Peyer's patch (tissue), 4 donors: ENCODE measurements at places on chromosomes 5 and 9.
A peak's percentile ranks its signal among the peaks of the same experiment; 100 is the strongest.

- no peaks in the 10 kb centered on the region for H3K27me3 ChIP-seq
- no peaks in the 10 kb centered on the region for H3K36me3 ChIP-seq
- H3K4me3 ChIP-seq: no peak overlapping the region
- DNase-seq: peak; percentile 13
- H3K4me1 ChIP-seq: peaks cover 3% of the 10 kb centered on the region
- no peak overlapping the region for H3K27ac ChIP-seq
These were observed 41.6 kb upstream of the EXOC3 start for GRCh38 chr5:401146-402034.

DNA sequence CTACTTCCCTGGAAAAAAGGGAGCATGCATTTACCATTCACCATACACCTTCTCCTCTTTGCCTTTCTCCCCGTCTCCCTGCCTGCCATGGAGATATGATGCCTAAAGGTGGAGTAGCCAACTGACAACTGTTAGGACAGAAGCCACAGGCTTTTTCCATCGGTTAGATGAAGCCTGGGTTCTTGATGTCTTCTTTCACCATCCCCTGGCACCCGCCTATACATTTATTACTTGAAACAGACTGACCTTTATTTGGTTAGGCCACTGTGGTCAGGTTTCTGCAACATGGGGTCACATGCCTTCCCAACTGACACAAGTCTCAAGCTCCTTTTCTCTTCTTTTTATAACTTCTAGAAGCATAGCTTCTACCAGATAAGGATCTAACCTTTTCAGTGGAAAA, 7.1 kb downstream of the LCP2 start:
- no peak for DNase-seq
- peak overlapping the region; percentile 70 for H3K27ac ChIP-seq
- no peak overlapping the region for H3K4me3 ChIP-seq

- H3K27ac ChIP-seq: no peak overlapping the region
- no peaks in the 10 kb centered on the region for H3K4me1 ChIP-seq
- H3K4me3 ChIP-seq: no peak overlapping the region
These were observed 15.0 kb upstream of the PFDN1 start for GRCh38 chr5:140317859-140318258.

GRCh38 chr5:128038643-128039042, 44.9 kb upstream of the SLC12A2 start:
- DNase-seq: no peak
- no peaks in the 10 kb centered on the region for H3K4me1 ChIP-seq
- no peaks in the 10 kb centered on the region for H3K36me3 ChIP-seq
- no peaks in the 10 kb centered on the region for H3K27me3 ChIP-seq

GRCh38 chr9:5593904-5594303, 35.0 kb upstream of the RIC1 start:
- no peaks in the 10 kb centered on the region for H3K36me3 ChIP-seq
- no peak overlapping the region for H3K4me3 ChIP-seq
- no peak overlapping the region for H3K27ac ChIP-seq
- H3K27me3 ChIP-seq: no peaks in the 10 kb centered on the region
- DNase-seq: no peak

DNA sequence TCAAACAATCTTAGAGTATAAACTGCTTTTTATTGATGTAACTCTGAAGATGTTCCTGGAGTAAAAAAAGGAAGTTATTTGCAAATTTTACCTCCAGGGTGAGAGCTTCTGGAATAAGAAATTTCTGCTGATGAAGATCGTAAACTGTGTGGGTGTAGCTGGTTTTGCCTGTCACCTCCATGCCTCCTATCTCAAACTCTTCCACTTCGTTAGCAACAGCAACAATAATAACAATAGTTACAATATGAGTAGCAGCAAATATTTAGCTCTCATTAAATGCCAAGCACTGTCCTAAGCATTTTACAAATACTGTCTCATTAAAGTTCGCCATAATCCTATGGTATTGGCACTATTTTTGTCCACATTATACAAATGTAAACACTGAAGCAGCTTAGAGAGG, 57.9 kb downstream of the GCNT1 start:
- no peaks in the 10 kb centered on the region for H3K36me3 ChIP-seq
- H3K27ac ChIP-seq: no peak overlapping the region
- no peaks in the 10 kb centered on the region for H3K27me3 ChIP-seq
- H3K4me3 ChIP-seq: no peak overlapping the region

GRCh38 chr9:81687521-81688261, 1.7 kb downstream of the TLE1 start:
- no peaks in the 10 kb centered on the region for H3K4me1 ChIP-seq
- peak; percentile 77 for DNase-seq
- peak overlapping the region; percentile 65 for H3K4me3 ChIP-seq
- H3K27me3 ChIP-seq: no peaks in the 10 kb centered on the region

GRCh38 chr5:142746532-142747433, 23.4 kb upstream of the ARHGAP26 start:
- H3K36me3 ChIP-seq: no peaks in the 10 kb centered on the region
- no peak overlapping the region for H3K4me3 ChIP-seq
- peaks cover 7% of the 10 kb centered on the region for H3K4me1 ChIP-seq
- no peak overlapping the region for H3K27ac ChIP-seq

- H3K27me3 ChIP-seq: no peaks in the 10 kb centered on the region
- no peak overlapping the region for H3K4me3 ChIP-seq
- H3K36me3 ChIP-seq: no peaks in the 10 kb centered on the region
- no peak overlapping the region for H3K27ac ChIP-seq
- DNase-seq: no peak
These were observed 17.7 kb downstream of the PLGRKT start for GRCh38 chr9:5419987-5420386.
